ENCODE measurements at places on chromosomes 3 and 15. TPM values are rescaled to one million over a fixed set of nuclear protein-coding genes. Genes with fewer than 3 reads are reported as not detected.

The POTEB3 gene
- not detected for total RNA-seq

The SLC12A1 gene
- total RNA-seq: not detected

The BNC1 gene
- 16.4 TPM for total RNA-seq

The STRIT1 gene
- not detected for total RNA-seq

The IL20RB gene
- total RNA-seq: 0.14 TPM

The FBXL22 gene
- not detected for total RNA-seq

The PRTG gene
- total RNA-seq: 10.1 TPM
